ENCODE measurements at places on chromosomes 2 and 18. TPM values are rescaled to one million over a fixed set of nuclear protein-coding genes. Genes with fewer than 3 reads are reported as not detected.

Gene ARHGAP15
- 33.8 TPM for total RNA-seq

Gene GPR55
- not detected for total RNA-seq

Gene ZSWIM2
- not detected for total RNA-seq

Gene DYTN
- total RNA-seq, result not detected

Gene POMC
- total RNA-seq, result 3.6 TPM

Gene CFC1
- total RNA-seq, result not detected

Gene POTEE
- total RNA-seq, result not detected

Gene ASB18
- 0.79 TPM for total RNA-seq

Gene TUBA3E
- total RNA-seq, result not detected

Gene SEMA4C
- total RNA-seq, result 24.3 TPM

Gene EVX2
- total RNA-seq, result not detected

Gene AGAP1
- total RNA-seq, result 25.6 TPM

Gene LYPD6B
- 12.3 TPM for total RNA-seq

Measured in skin of body (tissue), 3 donors.